OCI-M1 (cell line): ENCODE measurements at places on chromosomes 16 and 17.

GRCh38 chr16:86891121-86891520 is 312.8 kb downstream of the FOXL1 start:
- DNase-seq: no peak

DNA sequence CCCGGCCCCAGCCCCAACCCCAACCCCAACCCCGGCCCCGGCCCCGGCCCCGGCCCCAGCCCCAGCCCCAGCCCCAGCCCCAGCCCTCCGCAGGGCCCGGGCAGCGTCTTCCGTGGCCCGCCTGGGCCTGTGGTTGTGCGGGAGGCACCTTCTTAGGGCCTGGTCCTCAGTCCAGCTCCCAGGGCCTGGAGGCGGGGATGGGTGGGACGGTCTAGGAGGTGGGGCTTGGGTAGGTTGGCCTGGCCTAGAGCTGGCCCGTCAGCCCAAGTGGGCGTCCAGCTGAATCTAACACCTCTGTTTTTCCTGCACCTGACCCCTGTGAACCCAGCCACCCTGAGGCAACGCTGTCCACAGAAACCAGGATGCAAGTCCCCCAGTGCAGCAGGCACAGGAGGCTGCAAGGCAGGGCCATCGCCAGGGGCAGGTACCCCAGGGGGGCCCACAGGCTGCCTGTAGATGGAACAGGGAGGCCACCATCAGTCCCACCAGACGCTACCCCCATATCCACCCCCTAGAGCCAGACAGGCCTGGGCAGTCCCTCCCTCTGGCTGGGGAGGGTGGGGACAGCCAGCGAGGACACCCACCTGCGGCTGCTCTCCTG is 8.8 kb downstream of the MSLN start:
- DNase-seq: no peak

DNA sequence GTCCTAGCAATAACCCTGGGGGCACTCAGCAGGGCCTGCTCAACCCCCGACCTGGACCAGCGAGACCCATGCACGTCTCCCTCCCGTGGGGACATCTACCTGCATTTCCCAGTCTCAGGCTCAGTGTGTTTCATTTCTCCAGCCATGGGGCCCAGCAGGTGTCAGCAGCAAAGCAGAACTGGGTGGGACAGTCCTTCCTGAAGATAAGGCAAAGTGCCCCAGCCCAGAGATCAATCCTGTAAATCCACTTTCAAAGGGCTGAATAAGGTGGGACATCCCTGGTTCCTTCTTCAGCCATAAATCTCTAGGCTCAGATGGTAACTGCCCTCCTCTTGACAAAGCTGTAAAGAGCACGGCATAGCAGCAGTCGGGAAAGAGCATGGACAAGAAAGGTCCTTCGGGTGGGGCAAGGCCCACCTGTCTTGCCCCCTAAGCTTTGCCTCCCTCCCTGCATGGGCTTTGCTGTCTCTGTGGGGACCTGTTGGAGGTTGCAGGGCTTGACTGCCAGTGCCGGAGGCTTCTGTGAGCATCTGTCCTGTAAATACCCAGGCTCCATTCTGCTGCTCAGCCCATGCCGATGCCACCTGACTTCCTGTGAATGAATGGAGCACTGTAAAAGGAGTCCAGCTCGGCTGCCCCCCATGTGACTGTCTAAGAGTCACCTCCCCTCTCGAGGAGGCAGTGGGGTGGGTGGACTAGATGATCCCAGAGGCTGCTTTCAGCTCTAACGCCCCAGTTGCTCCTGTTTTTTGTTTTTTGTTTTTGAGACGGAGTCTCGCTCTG is 84.8 kb upstream of the TBC1D3K start:
- DNase-seq: no peak

DNA sequence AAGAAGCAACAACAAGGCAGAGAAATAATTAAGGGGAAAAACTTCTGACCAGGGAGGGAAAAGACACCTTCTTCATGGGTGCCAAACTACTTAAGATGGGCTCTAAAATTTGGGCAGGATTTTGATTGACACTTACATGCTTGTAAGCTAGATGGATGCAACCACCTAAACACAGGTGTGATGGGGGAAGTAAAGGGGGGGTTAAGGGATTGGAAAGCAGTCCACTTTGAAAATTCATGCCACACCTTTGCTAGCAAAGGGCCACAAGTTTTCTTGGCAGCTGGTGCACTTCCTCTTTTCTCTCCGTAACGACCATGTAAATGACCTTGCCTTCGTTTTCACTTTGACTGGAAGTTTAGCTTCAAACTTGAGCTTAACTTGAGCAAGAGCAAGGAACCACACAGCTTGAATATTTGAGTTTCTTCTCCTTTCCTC is 14.3 kb upstream of the PRKAR1A start:
- peak; percentile 88 for DNase-seq

DNA sequence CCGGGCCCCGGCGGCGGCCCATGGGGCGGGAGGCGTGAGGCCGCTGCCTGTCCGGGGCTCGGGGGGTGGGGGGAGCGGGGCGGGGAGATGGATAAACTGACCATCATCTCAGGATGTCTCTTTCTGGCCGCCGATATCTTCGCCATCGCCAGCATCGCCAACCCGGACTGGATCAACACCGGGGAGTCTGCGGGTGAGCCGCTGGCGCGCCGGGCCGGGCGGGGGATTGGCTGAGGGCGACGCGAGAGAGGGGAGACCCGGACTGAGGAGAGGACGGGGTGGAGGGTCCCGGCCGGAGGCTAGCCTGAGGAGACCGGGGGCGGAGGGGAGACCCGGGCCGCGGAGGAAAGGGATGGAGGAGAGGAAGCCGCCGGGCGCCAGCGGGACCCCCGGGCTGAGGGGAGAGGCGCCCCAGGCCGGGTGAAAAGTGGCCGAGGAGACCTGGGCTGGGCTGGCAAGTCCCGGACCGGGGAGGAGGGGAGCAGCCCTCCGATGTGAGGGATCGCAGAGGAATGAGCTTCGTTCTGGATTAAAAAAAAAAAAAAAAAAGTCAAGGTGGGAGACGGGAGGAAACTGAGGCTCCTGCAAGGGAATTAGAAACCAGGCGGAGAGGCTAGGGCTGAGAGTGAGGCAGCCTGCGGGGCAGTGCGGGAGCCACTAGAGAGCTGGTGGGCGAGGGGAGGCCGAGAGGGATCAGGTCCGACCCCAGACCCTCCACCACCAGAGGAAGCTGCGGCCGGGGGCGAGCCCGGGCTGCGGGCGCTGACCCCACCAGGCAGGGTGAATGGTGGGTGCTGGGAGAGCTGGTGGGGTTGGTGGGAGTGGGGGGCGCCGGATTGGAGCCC is 526 bp downstream of the MOSMO start:
- no peak for DNase-seq

- DNase-seq: peak; percentile 39
Observed at GRCh38 chr16:25747160-25747758, 55.5 kb downstream of the HS3ST4 start.

DNA sequence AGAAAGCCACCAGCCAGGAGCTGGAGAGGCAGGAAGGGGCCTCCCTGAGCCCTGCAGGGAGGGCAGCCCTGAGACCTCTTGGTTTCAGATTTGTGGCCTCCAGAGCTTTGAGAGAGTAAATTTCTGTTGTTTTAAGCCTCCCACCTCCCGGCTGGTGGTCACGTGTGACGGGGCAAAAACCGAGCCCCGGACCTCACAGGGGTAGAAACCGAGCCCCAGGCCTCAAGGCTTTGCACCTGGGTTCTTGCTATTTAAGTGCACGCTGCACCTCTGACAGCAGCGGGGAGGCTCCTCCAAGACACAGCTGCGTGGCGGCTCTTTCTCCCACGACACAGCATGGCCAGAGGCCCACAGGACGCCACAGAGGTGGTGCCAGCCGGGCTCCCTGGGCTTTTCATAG is 17.4 kb upstream of the ZC3H18 start:
- DNase-seq: no peak

- no peak for DNase-seq
Observed at GRCh38 chr16:66988197-66988788, at the start of gene CES4A. TSS of gene CES4A (plus strand) at chr16:66988589. CDS start at chr16:66988773, 184 bp downstream.

GRCh38 chr16:80440667-80441066 is 100.1 kb upstream of the DYNLRB2 start:
- DNase-seq: no peak

DNA sequence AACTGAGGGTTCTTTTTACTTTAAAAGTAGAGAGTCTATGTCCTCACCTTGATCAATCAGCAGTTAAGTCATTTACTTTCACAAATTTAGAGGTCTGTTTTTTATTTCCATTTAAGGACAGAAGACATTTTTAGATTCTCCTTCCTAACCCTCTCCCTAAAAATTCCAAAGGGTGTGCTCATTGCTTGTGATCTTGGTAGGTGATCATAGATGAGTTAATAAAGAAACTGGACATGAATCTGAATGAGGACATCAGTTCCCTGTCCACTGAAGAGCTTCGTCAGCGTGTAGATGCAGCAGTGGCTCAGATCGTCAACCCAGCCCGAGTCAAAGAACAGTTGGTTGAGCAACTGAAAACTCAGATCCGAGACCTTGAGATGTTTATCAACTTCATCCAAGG is 8.8 kb downstream of the RUNDC1 start:
- no peak for DNase-seq

- no peak for DNase-seq
Observed at GRCh38 chr17:61323003-61323908, 76.4 kb upstream of the TBX2 start.

GRCh38 chr16:85372627-85373372 is 240.3 kb upstream of the GSE1 start:
- peak; percentile 85 for DNase-seq

DNA sequence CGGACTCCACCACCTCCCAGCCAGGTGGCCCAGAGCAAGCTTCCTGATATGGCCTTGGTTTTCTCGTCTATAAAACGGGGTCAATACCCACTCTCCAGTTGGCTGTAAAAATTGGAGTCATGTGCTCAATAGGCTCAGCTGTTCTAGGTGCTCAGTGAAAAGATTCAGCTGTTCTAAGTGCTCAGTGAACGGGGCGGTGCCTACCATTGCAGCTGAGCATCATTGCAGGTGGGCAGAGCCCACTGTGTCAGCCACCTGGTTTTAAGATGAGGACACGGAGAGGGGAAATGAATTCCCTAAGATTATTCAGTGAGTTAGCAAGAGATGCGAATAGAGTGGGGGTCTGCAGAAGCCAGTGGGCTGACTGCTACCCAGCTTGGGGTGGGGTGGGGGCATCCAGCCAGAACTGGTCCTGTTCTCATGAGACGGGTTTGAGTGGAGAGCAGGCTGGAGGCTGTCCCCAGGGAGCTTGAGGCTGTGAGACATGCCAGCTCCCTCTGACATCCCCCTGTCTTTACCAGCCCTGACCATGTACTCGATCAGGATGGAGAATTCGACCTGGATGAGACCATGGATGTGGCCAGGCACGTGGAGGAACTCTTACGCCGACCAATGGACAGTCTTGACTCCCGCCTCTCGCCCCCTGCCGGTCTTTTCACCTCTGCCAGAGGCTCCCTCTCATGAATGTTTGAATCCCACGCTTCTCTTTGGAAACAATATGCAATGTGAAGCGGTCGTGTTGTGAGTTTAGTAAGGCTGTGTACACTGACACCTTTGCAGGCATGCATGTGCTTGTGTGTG is 21.9 kb downstream of the STAT5A start:
- DNase-seq: peak; percentile 16

- DNase-seq: no peak
Observed at GRCh38 chr17:82832411-82832810, 7.4 kb downstream of the ZNF750 start.

GRCh38 chr17:51846566-51846965 is 311.9 kb downstream of the CA10 start:
- no peak for DNase-seq

DNA sequence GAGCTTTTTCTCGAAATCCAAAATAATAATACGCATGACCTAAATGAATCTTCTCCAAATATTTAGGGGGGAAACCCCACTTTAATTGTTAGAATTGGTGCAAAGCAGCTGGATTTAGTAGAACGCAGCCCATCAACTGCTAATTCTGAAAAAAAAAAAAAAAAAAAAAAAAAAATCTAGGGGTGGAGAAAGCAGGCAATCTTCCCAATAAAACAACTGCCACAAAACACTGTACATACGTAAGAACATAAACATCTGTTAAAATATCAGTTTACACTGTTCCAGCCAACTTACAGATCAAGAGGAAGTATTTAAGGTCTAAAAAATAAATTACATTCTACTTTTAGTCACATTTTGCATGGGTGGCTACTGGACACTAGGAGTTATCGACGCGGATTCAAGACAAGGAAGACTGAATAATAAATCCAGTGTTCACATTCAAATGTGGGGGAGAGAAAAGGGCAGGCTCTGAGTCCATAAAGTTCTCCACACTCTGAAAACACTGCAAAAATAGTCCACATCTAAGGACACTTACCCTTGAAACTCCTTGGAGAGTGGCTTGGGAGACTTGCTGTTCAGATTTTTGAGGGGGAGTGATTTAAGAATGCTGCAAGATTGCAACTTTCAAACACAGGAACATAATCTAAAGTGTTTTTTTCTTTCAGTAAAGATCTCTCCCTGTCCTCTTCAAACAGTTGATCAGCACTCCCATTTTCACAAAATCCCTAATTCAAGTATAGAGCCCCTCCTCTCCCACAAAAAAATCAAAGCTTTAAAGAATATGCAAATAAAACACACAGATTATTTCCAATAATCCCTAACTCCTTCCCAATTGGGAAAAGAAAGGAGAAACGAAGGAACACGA is 1.3 kb downstream of the APPBP2 start:
- peak; percentile 37 for DNase-seq

GRCh38 chr16:72996291-72997062 is 51.5 kb downstream of the ZFHX3 start:
- DNase-seq: no peak

DNA sequence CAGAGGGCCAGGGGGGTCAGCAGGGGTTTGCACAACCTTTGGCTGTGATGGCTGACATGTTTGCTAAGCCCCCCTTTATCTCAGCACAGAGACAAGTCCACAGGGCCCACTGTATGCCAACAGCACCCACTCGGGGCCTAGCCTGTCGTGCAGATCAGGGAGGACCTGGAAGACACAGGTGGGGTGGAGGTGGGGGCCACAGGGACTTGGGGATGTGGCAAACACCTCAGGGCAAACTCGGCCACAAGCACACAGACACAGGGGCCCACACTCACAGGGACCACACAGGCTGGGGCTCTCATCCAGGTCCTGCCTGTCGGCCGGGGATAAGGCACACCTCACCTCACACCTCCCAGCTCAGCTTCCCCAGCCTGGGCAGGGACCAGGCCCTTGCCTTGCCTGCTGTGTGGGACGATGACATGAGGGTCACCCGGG is 87.9 kb downstream of the C16orf78 start:
- DNase-seq: no peak

GRCh38 chr16:64808474-64808873 is 313.4 kb downstream of the CDH11 start:
- DNase-seq: no peak
